ENCODE measurements at places on chromosomes 4 and X. TPM values are rescaled to one million over a fixed set of nuclear protein-coding genes. Genes with fewer than 3 reads are reported as not detected.
A peak's percentile ranks its signal among the peaks of the same experiment; 100 is the strongest.

Gene NOX1
- total RNA-seq = not detected

Gene HTN3
- not detected for total RNA-seq

Gene MTMR8
- total RNA-seq = 4.6 TPM

Gene PDGFRA
- total RNA-seq = not detected

Gene TSPAN7
- not detected for total RNA-seq

DNA sequence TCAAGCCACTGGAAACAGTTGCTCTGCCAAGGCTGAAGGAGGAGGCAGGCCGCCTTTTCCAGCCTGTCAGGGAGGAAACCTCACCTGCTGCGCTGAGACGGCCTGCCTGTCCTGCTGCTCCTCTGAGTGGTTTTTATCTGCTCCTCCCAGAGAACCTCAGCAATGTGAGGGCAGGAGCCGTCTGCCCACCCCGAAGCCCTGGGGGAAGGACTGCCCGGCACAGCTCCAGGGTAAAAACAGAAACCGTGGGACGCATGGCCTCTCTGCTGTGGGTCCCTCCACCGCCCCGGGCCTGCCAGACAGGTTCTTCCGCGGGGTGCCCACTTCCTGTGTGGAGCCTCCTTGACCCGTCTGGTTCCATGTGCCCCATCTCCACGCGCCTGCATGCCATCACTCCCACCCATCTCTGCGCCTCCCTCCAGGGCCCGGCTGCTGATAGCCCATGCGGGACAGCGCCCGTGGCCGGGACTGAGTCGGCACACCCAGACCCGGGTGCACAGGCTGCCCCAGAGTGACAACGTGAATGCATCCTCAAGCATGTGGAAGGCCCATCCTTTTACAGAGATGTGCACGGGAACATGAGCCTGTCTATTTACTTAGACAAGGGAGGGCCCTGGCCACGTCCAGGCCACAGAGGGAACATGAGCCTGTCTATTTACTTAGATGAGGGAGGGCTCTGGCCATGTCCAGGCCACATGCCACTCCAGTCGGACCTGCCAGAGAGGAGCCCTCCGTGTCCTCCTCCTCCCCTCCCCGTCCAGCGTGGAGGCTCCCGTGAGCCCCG lies 4.0 kb upstream of the SLC49A3 start:
- DNase-seq = no peak

- no peak for DNase-seq
These were observed 8.0 kb downstream of the HERC3 start for GRCh38 chr4:88600176-88600838.

- peak; percentile 40 for DNase-seq
These were observed 61.1 kb upstream of the STS start for GRCh38 chrX:7086384-7086783.

DNA sequence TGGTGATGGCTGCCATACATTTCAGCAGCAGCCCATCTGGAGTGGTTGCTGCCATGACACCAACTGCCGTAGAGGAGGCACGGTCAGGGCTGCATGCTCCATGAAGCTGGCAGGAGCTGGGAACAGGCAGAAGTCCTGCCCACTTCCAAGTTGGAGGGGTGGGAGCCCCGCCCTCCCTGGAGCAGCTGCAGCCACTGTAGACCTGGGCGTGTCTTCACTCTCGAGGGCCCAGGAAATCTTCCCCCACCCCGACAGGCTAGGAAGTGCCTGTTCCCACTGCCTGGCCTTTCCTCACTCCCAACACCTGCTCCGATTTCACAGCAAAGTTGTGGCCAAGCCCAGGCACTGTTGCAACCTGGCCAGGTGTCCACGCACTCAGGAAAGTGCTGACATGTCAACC lies 42.3 kb downstream of the NALF2 start:
- DNase-seq = no peak

DNA sequence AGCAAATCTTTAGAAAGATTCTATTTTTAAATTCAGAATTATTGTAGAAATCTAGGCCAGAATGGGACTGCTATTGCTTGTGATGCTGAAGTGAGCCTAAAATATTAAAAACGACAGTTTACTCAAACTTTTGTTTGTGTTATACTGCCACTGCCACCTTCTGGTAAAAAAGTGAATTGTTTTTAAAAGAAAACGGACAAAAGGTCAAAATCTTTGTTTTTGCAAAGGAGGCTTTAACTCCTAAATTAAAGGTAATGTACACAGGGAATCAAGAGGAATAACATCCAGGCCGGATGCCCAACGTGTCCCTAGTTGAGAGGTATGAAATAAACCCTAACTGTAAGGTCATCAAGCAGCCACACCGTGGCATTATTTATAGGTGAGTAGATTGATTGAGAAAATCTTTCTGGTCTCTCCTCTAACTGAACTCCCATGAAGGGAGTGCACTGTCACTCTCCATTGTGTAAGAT lies 338.3 kb upstream of the GALNT7 start:
- DNase-seq = no peak

- no peak for DNase-seq
These were observed 5.7 kb downstream of the TRIM75 start for GRCh38 chr4:165059386-165059785.

DNA sequence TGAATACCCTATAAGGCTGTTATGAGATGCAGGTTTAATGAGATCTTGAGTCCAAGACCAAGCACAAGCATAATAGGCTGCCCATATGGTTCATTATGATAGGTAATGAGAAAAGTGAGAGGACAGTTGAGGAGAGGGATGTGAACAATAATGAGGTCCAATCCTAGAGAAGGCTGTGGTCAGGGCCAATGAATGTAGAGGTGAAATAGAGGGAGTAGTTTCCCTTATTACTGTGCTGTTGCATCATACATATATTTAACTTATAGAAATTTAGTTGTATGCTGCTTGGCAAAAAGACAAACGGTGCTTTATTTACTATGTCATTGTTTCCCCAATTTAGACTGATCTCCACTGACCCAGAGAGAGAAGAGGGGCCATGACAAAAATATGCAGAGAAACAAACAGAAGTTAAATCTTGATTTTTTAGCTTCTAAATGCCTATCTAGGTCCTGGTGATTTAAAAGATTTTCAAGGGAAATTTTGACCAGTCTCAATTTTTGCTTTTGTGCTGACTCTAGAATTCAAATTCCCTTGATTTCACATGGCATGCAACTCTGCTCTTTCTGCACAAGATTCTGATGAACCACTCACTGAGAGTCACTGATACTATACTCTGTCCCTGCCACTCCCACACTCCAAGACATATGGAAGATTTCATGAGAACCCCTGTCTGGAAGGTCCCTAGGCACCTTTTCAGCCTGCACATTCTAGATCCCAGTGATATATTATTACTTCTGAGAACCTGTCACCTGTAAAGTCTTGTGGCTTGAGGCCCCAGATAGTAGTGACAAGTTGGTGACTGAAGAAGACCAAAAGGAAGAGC lies 159.7 kb downstream of the VSIG4 start:
- DNase-seq = no peak

- DNase-seq = no peak
These were observed 29.0 kb downstream of the TRMT44 start for GRCh38 chr4:8469550-8469949.

DNA sequence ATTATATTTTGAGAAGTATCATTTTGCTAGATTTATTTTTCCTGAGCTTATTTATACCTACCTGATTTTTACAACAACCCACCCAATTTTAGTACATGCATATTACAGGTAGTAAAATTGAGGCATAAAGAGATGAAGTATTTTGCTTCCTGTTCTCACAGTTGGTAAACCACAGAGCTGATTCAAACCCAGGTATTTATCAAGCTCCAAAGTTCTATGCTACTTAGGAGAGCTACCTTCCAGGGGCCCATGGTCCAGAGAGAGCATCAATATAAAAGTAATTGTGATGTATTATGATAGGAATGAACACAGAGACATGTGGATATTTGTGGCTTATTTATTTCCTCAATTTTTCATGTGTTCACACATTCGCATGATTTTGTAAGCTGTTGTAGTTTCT lies 20.2 kb upstream of the GBA3 start:
- no peak for DNase-seq
